Activated CD8-positive, alpha-beta T cell treated with anti-CD3 and anti-CD28 coated beads for 36 hours (primary cell): ENCODE measurements at places on chromosomes 5 and 9. TPM values are rescaled to one million over a fixed set of nuclear protein-coding genes. Genes with fewer than 3 reads are reported as not detected.

The FAM78A gene
- 36.2 TPM for total RNA-seq

GRCh38 chr5:100789694-100790093 lies 113.4 kb downstream of the ST8SIA4 start:
- DNase-seq: no peak

GRCh38 chr5:38453921-38454320 lies 102.5 kb downstream of the LIFR start:
- DNase-seq: no peak

DNA sequence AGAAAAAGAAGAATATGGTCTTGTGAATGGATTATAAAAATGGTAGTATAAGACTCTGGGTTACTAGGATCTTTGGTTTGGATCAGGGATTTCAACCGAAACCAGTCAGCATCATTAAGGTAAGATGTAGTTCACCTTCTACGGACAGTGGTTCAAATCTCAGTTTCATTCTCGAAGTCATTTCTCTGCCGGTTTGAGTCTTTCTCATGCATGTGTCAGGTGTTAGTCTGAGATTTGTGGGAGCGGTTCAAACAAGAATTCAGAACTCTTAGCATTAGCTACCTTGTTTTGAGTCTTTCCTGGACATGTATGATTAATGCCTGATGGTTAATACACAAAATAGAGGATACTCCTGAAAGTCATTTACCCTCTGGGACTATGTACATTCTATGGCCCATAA lies 735.9 kb upstream of the NUDT12 start:
- no peak for DNase-seq

GRCh38 chr5:23389291-23390101 lies 117.9 kb upstream of the PRDM9 start:
- no peak for DNase-seq

DNA sequence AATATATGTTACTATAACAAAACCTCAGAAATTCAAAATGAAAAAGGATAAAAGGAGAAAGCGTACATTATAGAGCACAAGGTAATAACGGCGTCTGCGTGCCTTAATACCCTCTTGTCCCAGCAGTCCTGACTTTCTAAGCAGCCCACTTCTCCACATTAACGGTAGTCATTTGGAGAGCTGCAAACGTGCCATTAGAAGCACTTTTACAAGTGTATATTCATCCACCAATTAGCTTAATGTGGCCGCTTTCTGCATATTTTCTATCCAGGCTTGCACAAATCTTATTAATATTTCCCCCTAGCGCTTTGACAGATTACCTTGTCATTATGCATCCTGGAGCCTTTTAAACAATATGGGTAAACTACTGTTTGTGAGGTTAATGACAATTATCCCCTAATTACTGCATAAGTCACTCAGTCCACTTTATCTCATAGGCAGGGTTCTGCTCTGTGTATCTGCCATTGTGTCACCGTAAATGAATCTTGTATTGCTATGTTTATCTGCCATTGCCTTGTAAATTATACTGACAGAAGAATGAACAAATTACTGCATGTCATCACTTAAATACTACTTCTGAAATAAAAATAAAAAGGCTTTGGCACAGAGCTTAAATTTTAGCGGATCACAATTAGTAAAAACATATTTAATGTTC lies 421.3 kb downstream of the BNC2 start:
- no peak for DNase-seq
